ENCODE measurements at places on chromosomes 7 and 10.

GRCh38 chr7:127901895-127902703 lies 129.1 kb downstream of the LRRC4 start:
- no peak for DNase-seq

GRCh38 chr7:94955807-94956206 lies 48.4 kb downstream of the PPP1R9A start:
- DNase-seq = no peak

DNA sequence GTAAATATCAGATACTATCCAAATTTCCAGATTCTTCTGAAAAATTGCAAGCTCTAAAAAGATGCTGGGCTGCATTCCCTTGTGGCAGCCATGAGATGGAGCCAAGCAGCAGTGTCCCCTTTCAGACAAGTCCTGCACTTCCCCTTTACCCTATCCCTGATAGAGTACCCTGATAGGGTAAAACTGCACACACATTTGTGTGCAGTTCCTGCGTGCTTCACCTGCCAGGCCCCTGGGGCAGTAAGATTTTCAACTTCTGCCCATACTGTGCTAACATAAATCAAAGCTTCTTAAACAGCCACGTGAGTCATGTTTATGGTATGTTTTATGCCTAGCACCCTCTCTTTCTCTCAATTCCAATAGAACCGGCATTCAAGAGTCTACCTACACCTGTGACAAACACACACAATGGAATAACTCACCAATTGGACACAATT lies 52.2 kb downstream of the IFIT5 start:
- DNase-seq = peak; percentile 18

DNA sequence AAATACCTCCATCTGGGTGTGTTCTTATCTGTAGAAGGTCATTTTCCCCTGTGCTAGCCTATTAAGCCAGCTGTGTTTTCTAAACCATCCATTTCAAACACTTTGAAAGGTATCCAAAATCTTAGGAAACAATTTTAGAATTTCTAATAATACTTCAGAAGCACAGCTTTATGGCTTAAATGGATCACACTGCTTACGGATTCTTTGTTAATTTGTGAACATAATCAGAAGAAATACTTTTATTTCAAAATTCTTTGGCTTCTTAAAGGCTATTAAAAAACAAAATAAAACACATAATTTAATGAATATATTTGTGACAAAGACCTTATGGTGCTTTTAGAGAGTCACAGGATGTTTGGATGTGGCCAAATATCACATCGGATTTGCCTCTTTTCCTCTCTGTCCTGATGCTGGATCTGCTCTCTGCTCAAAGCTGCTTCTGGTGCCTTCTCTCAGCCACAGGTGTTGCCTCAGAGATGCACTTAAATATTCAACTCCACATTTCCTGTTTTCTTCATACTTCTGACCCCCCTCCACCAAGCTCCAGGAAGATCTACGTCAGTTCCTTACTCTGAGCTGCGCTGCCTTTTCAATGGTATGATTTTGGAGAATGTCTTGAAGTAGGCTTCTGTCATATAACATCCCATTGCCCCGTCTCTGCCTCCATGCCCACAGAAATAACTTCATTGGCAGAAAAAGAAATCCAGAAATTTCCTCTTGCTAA lies 230.6 kb downstream of the MLLT10 start:
- DNase-seq = no peak

DNA sequence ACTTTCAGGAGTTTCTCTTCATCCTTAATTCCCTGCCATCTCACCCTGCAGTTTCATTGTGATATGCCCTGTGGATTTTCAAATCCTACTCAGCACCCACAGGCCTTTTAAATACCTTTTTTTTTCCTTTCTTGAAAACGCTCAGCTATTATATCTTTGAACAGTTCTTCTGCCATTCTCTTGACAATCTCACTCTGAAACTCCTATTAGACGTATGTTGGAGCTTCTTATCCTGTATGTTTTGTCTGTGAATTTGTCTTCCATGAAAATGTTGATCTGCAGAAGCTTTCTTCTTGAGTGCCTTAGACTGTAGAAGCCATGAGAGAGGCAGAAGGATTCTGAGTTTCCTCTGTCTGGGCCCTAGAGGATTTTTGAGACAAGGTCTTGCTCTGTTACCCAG lies 18.9 kb upstream of the YAE1 start:
- DNase-seq = no peak

- DNase-seq = no peak
These were observed 329.0 kb downstream of the RNLS start for GRCh38 chr10:88254091-88254490.

- DNase-seq = peak; percentile 84
These were observed 69.8 kb downstream of the TCF7L2 start for GRCh38 chr10:113019692-113020474.

DNA sequence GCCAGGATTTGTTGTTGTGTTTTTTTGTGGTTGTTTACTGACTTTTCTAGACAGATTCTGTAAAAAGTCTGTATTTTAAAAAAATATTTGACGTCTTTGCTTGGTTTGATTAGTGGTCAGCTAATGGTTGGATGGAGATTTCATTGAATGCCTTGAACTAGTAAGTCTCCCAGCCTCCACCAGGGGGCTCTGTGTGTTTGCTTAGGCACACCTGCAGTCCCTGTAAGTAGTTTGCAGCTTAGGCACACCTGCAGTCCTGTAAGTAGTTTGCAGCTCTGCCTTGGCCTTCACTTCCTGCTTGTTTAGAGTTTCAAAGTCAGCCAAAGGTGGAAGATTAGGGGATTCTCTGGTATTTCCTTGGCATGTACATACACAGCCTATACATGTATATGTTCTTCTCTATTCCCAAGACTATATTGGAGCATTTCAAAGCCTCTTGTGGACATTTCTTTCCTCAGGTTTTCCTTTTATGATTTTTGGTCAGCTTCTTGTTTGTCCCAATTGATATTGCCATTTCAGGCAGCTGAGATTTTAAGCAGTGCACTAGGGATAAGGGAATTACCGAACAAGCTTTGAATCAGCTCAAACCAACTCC lies 101.6 kb downstream of the CCSER2 start:
- peak; percentile 80 for DNase-seq

- DNase-seq = no peak
These were observed 35.4 kb downstream of the BNIP3 start for GRCh38 chr10:131946321-131946751.

- DNase-seq = no peak
These were observed 80.0 kb downstream of the CELF2 start for GRCh38 chr10:11097686-11098085.

DNA sequence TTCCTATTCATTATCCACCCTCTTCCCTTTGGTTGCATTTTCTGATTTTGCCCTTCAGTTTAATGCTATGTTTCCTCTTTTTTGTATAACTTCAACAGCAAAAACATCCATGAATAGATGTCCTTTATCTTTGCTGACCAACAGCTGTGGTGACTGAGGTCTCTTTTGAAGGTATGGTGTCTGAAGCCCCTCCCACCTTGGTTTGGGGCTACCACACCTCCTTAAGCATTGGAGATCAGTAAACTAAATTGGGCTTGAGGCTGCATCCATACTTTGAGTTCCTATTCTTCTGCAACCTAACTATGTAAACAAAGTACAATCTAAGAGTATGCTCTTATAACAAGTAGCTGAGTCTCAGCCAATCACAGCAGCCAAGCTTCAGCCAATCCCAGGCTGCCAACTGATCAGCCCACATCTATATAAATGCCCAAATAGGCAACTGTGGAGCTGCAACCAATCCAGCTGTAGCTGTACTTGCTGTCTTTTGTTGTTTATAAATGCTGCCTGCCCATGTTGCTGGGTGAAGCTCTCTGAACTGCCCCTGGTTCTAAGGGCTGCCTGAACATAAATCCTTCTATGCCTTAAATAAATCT lies 69.4 kb upstream of the PDLIM1 start:
- DNase-seq = peak; percentile 18

DNA sequence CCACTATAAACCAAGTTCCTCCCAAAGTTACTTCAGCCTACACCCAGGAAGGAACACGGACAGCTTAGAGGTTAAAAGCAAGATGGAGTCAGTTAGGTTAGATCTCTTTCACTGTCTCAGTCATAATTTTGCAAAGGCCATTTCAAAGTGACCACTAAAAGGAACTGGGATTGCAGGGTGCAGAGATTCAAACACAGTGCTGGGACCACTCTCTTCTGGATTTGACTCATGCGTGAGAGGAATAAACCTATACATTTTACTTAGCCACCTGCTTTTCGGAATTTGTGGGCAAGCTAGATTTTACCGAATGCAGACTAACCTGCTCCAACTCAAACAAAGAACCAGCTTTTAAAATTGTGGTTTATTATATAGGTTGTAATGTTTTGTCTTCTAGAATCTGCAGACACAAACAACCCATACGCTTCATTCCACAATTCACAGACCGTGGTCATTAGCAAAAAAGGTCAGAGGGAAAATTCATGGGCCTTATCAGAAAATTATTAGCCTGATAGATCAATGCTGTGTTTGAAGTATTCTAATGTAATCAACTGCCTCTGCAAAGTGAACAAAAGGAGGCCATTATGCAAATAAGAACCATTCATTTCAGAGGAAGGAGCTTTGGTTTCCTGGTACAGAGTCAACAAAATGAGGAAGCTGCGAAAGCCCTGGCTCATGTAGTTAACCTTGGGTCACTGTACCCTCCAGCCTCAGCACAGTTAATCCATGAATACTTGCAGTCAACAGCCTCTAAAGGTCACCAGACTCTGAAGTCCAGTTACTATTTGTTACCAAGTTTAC lies 342.7 kb upstream of the KLF6 start:
- DNase-seq = peak; percentile 35

GRCh38 chr7:46933596-46933995 lies 648.3 kb downstream of the TNS3 start:
- DNase-seq = no peak

DNA sequence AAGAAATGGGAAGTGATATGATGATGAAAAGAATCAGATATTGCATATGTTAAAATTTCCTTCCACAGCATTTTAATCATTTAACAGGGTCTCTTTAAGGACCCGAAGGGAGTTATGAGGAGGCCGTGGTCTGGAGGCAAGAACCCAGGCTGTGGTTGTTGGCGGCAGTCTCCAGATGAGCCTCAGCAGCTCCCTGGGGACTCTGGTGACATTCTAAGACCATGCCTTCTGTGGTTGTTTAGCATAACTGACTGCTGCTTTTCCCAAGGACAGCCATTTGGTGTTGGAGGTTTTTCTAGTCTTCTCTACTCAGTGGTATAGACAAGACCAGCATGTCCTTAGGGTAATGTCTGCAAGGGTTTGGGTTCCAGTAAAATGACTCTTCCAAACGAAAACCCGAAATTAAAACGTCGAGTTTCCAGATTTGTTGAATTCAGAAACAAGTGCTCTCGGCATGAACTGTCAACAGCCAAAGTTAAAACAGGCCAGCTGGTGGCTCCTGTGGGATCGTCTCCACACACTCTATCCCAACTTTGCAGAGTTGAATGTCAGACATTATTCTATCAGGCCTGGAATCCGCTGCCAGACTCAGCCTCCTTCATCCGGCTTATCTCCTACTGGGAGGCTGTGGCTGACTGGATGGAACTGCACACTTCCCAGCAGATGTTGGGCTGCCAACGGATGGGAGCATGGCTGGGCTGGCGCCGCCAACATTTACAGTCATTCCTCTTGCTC lies 183.1 kb downstream of the TAX1BP1 start:
- DNase-seq = peak; percentile 39

DNA sequence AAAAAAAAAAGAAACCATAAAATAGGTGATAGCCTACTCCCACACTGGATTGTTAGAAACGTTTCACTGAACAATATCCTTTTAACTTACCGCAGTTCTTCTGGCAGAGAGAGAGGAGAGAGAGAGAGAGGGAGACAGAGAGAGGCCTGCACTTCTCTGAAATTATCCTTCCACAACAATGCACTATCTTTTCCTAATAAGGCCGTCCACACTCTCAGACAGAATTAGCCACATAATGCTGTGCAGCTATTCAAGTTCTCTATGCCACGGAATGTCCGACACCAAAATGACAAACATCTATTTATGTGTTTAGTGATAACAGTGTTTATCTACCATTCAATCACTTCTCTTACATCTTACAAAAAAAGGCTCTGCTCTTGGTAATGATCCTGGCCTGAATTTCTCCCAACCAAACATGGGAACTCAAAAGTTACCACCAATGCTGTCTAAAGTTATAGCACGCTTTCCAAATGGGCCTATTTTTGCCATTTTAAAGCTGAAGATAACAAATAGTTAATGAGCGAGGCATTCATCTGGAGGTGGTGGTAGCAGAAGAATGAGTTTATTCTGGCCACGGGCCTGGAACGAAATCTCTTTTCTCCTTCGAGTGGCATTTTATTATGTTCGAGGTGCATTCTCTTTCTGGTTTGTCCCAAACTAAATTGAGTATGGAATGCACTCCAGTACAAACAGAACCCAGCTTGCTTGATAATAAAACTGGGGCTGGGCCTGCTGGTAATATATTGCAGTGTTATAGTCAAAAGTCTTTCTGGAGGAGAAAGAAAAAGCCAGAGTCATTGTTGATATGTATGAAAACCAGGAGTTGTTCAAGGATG lies 160.2 kb upstream of the SVIL start:
- DNase-seq = no peak

DNA sequence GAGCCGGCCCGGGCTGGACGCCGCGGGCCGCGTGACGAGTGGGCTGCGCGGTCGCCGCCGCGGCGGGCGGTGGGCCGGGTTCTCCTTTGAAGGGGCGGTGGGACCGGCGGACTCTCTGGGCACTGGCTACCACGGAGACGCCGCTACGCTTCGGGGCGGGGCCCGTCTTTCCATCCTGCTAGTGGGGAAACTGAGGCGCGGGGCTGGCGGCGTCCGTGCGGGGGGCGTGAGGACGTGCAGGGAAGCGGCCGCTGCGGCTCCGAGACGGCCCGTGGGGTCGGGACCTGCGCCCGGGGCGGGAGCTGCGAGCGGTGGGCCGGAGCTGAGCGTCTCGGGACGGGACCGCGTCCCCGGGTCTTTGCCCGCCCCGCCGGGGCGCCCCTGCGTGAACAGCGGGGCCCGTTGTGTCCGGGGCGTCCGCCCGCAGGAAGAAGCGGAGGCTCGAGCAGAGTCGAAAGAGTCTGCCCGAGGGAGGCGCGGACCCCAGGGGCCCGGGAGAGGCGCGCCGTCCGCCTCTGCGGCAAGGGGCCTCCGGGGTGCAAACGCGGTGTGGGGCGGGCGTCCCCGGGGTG lies 548 bp upstream of the BNIP3 start:
- DNase-seq = no peak

GRCh38 chr7:91835826-91836368 lies 44.6 kb downstream of the MTERF1 start:
- DNase-seq = no peak

DNA sequence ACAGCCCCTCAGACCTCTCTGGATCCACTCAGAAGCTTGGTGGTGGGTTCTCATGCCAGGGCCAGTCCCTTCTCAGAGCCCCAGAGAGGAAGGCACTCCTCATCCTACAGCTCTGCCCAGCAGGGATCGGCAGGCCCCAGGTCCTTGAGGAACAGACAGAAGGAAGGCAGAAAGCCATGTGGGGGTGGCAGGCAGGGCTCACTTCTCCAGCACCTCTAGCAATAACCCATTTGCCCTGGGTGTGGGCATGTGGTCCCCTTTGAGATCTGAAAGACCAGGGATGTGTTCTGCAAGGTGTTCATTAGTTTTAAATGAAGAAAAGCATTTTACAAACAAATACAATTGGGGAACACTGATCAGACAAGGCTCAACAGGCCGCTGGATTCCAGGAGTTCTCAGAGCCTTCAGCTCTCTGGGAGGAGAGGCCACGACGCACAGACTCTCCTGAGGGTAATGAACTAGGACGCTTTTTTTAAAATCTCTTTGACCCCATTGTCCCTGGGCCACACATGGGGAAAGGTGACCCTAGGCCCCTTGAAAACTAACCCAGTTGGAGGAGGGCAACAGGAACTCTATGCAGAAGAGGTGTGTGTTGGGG lies 40.6 kb downstream of the LDB3 start:
- no peak for DNase-seq

Data from ELF-1 (cell line).